ENCODE measurements at places on chromosomes 11 and 22. TPM values are rescaled to one million over a fixed set of nuclear protein-coding genes. Genes with fewer than 3 reads are reported as not detected.

DNA sequence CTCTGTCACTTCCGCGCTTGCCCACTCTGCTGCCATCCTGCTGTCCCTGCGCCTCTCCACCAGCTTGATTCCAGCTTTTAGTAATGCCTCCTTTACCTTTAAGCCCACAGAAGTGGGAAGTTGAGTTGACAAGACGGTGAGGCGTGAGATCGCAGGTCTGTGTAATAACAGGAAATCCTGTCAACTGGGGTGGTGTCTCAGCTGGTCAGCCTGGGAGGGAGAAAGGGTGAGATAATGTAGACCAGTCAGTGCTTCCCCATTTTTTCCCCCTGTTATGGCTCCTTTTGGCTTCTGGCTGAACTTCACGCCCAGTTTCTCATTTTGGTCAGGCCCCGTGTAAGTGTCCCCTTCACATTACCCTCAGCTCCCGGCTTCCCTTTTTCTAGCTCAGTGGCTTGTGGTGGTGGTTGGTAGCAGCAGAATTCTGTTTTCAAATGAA is 98.9 kb downstream of the TRAF6 start:
- no peak for DNase-seq
- peaks cover 14% of the 10 kb centered on the region for H3K27me3 ChIP-seq
- H3K27ac ChIP-seq = no peak overlapping the region
- no peak overlapping the region for H3K4me3 ChIP-seq
- H3K4me1 ChIP-seq = peaks cover 9% of the 10 kb centered on the region

DNA sequence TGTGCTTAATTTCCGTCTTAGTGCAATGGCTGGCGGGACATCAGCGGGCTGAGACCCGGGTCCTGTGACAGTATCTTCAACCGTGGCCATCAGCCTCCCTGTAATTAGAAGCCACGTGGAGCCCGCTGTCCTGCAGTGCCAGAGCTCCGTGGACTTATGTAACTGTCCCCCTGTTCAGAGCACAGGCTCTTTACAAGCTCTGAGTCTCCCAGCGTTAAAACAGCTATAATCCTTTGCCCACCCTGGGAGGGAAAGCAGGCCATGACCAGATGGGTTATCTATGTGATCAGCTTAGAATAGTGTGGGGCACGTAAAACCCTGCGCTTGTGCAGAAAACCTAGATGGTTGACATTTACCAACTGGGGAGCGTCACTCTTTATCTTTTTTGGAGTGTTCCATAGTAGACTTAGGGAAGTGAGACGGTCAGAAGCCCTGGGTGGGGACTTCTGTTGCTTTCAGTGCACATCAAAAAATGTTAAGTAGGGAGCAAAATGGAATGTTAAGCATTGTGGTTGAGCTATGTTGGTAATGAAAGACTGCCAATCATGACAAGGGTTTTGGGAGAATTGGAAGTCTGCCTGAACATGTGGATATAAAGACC is 103.5 kb upstream of the CADM1 start:
- DNase-seq = no peak
- peaks cover 46% of the 10 kb centered on the region for H3K4me1 ChIP-seq
- H3K4me3 ChIP-seq = no peak overlapping the region
- H3K36me3 ChIP-seq = no peaks in the 10 kb centered on the region
- H3K27ac ChIP-seq = peak overlapping the region; percentile 29
- H3K27me3 ChIP-seq = peaks cover 18% of the 10 kb centered on the region

DNA sequence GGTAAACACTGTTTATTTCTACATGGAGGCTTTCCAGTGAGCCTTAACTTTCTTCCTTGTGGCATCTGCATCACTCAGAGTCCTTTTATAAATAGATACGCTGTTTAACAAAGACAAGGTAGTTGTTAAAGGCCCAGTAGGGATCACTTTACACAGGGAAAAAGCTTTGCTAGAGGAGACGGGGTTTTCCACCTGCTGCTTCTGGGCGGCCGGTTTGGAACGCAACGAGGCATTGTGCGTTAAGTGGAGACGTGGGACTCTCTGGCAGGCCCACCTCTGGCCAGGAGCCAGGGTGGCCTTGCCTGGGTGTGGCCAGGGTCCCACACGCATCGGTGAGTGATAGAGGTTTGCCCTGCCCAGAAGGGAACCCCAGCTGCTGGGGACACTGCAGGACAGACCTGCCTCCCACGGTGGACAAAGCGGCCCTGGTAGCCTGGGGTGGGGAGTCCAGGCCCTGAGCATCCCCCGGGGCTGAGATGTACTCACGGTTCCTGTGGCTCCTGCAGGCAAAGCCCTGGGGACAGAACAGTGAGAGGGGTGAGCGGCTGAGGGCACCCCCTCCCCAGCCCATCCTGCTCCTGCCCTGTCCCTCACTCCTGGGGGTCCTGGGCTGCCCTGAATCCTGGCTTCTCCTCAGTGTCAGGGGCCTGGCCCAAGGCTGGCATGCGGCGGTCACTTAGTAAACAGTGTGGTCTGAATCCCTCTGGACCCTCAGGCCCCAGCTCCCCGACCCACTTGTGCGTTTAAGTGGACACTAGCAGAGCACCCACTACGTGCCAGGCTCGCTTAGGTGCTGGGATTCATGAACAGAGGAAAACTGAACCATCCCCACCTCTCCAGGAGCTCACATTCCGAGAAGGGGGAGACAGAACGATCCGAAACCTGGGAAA is 4.2 kb downstream of the IL17REL start:
- H3K4me1 ChIP-seq = peaks cover 4% of the 10 kb centered on the region
- peaks cover 44% of the 10 kb centered on the region for H3K27me3 ChIP-seq
- H3K36me3 ChIP-seq = no peaks in the 10 kb centered on the region
- no peak for DNase-seq
- no peak overlapping the region for H3K4me3 ChIP-seq

- peaks cover 47% of the 10 kb centered on the region for H3K4me1 ChIP-seq
- DNase-seq = no peak
- peak overlapping the region; percentile 76 for H3K27ac ChIP-seq
- H3K4me3 ChIP-seq = peak overlapping the region; percentile 79
Measured at GRCh38 chr11:30489511-30489910, 96.6 kb downstream of the MPPED2 start.

DNA sequence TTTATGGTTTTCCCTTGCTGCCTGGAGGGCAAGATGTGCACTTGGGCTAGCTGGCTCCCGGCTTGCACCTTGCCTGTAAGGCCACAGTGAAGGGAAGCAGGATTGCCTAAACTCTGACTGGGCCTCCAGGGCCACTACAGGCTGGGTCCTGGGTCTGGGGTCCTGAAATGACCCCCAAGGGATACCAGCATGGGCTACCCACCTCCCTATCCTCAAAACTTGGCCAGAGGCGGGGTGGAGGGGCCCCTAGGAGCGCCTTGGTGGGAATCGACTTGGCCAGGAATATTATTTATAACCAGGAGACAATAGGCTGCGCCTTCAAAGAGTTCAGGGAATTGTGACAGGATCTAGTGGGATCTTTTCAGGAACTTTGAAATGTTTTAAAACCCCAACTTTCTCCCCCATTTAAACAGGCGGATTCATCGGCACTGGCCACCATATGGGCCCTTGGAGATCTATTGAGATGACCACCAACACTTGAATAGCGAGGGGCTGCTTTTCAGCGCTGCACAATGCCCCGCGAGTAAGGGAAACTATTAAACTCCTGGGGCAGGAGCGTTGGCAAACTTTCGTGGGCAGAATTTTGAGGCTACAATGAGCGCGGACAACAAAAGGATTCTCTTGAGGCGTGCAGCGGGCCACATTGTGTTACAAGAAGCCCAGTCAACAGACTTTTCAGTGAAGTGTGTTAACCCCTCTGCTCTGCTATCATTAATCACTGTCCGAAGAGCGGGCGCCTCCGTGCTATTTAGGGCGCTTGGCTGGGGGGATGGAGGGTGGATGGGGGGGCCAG is 15.2 kb downstream of the PAX6 start:
- H3K4me3 ChIP-seq = no peak overlapping the region
- no peak overlapping the region for H3K27ac ChIP-seq
- no peak for DNase-seq

- peak overlapping the region; percentile 61 for H3K4me3 ChIP-seq
- no peaks in the 10 kb centered on the region for H3K36me3 ChIP-seq
- no peak overlapping the region for H3K27ac ChIP-seq
- peaks cover 13% of the 10 kb centered on the region for H3K27me3 ChIP-seq
- peaks cover 17% of the 10 kb centered on the region for H3K4me1 ChIP-seq
- DNase-seq = no peak
Measured at GRCh38 chr11:58926251-58926650, 13.0 kb upstream of the GLYATL1 start.

DNA sequence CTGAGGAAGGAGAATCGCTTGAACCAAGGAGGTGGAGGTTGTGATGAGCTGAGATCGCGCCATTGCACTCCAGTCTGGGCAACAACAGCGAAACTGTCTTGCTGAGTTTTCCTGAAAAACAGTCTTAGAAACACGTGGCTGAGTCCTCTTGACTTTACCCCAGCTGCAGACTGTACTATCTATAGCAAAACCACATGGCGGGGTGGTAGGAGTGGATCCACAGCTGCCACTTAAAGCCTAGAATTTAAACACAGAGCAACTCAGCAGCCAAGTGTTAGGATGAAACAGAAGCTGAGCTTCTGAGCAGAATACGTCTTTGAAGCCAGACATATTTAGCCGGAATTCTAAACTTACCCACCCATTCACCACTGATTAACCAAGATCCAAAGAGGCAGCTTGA is 14.1 kb downstream of the PATZ1 start:
- no peak overlapping the region for H3K4me3 ChIP-seq
- no peak overlapping the region for H3K27ac ChIP-seq
- peaks cover 34% of the 10 kb centered on the region for H3K36me3 ChIP-seq
- H3K4me1 ChIP-seq = no peaks in the 10 kb centered on the region
- no peaks in the 10 kb centered on the region for H3K27me3 ChIP-seq

NPAS4 gene
- total RNA-seq = 0.77 TPM

SLC22A6 gene
- total RNA-seq = not detected

OR51B2 gene
- total RNA-seq = not detected

PRR33 gene
- total RNA-seq = not detected

Measured in type B pancreatic cell (in vitro differentiated cells).